ENCODE measurements at places on chromosomes 3 and 15.

DNA sequence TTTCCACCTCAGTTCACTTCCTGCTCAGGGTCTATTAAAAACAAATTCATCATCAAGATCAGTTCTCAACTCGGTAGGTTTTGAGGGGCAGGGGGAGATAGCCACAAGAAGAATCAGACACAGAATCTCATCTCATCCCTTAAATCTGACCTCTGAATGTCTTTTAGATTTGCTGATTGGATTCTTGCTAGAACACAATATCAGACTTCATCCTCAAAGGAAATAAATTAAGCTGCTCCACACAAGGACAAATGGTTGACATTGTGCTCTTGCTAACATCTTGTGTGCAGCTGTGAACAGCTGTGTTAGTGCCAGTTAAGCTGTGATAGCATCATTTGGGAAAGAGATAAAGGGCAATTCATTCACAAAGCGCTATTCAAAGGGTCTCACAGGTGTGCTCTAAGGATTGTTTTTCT, 184.0 kb upstream of the ADAMTS9 start:
- no peak for DNase-seq

- DNase-seq = no peak
Observed at GRCh38 chr3:188197388-188197847, 43.5 kb downstream of the LPP start.

DNA sequence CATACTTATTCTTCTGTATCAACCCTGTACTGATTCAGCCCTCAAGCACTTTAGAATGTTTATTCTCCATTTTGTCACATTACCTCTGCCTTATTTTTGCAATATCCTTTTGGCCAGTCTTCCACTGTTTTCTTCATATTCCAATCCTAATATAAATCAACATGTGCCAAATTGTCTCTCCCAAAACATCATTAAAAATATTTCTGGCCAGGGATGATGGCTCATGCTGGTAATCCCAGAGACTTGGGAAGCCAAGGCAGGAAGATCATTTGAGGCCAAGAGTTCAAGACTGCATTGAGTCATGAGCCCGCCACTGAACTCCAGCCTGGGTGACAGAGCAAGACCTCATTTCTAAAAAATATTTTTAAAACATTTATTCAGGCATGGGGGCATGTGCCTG, 641.4 kb upstream of the CBLB start:
- no peak for DNase-seq

DNA sequence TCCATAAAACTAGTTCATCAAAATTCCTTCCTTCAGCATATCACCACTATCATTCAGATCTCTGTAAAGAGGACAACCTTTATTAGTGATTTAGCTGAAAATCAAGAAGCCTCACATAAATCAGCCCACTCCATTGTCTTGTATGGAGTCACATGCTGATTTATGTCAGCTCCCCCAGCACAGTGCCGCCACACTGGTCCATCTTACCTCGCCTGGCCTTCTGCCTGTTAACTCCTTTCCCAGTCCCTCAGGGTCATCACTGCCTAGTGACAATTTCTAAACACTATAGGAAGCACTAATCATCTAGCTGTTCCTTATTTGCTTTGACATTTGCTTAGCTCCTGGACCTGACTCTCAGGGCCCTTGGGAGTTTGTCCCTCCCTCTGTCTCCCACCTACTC, 75.4 kb downstream of the PLCL2 start:
- DNase-seq = no peak

GRCh38 chr3:189981668-189982067, 139.0 kb downstream of the P3H2 start:
- DNase-seq = no peak

Data from hematopoietic multipotent progenitor cell (in vitro differentiated cells).